Substantia nigra (tissue), 51 donors: ENCODE measurements at places on chromosomes 11 and 22.

DNA sequence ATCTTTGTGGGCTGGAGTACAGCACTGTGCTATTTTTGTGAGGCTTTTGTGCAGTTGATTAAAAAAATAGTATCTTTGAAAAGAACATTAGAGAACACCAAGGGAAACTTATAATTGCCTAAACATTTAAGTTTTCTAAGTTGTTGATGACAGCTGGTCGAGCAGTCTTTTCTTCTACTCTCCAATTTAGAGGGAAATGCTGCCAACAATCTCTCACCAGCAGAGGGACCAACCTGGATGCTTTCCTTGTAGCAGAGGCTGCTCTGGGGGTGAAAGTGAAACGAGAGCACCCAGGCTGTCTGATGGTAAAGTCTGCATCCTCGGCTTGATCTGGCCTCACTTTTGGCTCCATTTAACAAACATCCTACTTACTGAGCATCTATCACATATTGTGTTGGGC is 1286.5 kb upstream of the TENM4 start:
- DNase-seq, result no peak

DNA sequence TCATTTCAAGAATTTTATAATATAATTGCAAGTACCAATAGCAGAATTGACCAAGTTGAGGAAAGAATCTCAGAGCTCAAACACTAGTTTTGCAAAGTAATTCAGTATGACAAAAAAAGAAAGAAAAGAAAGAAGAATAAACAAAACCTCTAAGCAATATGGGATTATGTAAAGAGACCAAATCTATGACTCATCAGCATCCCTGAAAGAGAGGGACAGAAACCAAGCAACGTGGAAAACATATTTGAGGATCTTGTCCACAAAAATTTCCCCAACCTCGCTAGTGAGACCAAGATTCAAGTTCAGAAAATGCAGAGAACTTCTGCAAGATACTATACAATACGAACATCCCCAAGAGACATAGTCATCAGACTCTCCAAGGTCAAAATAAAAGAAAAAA is 203.7 kb upstream of the DDI1 start:
- no peak for DNase-seq

- DNase-seq, result no peak
Observed at GRCh38 chr11:103528596-103528995, 419.4 kb downstream of the DYNC2H1 start.

GRCh38 chr11:109728056-109728455 is 306.1 kb downstream of the C11orf87 start:
- DNase-seq, result no peak

GRCh38 chr11:65432100-65432650 is 9.6 kb downstream of the NEAT1 start:
- DNase-seq, result no peak

- no peak for DNase-seq
Observed at GRCh38 chr11:70495351-70496310, 97.3 kb downstream of the CTTN start.
